ENCODE measurements at places on chromosomes 7 and 10.
A peak's percentile ranks its signal among the peaks of the same experiment; 100 is the strongest.

DNA sequence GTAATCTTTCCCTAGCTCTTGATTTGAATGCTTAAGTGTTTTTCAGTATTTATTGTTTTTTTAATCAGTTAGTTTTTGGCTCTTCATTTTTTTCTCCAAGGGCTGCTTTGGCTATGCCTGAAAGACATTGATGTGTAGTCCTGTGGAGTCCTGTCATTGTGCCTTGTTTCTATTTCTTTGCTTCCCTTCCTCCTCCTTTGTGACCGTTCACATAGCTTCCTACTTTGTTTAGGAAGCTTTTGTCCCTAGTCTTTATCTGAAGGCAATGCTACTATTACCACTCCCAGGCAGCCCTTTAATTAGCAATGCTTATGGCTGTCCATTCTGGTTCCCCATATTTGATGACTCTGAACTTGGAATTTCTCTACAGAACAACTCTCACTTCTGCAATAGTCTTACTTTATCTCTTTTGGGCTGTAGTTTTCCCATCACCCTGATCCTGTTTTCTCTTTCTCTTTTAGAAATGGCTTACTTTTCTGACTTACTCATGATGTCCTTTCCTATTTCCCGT, 39.9 kb downstream of the ADCYAP1R1 start:
- no peak for DNase-seq

DNA sequence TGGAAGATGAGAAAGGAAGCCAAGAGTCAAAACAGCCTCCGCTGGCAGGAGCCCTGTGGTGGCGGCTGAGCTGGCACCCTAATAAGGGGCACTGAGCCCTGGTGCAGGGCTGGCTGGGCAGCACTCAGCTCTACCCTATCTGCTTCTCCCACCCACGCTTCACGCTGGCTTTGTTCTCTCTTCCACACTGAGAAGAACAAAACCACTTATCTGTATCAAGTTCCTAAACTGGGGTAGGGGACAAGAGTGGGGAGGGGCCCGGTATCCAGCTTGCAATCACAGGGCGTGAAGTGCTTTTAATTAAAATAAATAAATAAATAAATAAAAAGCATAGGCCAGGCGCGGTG, 52.1 kb downstream of the FAM53B start:
- DNase-seq = peak; percentile 61

GRCh38 chr7:1176891-1177373, 16.9 kb upstream of the ZFAND2A start:
- peak; percentile 87 for DNase-seq

DNA sequence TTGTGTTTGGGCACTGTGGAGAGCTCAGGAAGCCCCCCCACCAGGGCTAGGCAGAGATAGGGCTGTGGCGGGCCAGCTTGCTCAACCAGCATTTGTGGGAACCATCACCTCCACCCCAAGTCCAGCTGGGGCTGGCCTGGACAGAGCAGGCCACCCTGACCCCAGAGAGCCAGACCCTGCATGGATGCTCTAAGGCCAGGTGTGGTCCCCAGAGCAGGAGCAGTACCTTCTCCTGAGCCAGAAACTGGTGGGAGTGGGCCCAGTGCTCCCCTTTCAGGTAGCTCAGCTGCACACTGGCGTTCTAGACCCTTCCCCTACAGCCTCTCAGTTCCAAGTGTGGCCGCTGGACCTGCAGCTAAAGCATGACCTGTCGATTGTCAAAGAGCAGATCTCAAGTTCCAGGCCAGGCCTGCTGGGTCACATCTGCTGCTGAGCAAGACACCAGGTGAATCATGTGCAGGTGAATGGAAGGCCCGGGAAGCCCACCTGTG, 57.2 kb downstream of the RASGEF1A start:
- no peak for DNase-seq

GRCh38 chr7:96833676-96834453, 124.2 kb upstream of the SEM1 start:
- DNase-seq = no peak

- no peak for DNase-seq
Observed at GRCh38 chr7:7425321-7425720, 110.4 kb downstream of the COL28A1 start.

DNA sequence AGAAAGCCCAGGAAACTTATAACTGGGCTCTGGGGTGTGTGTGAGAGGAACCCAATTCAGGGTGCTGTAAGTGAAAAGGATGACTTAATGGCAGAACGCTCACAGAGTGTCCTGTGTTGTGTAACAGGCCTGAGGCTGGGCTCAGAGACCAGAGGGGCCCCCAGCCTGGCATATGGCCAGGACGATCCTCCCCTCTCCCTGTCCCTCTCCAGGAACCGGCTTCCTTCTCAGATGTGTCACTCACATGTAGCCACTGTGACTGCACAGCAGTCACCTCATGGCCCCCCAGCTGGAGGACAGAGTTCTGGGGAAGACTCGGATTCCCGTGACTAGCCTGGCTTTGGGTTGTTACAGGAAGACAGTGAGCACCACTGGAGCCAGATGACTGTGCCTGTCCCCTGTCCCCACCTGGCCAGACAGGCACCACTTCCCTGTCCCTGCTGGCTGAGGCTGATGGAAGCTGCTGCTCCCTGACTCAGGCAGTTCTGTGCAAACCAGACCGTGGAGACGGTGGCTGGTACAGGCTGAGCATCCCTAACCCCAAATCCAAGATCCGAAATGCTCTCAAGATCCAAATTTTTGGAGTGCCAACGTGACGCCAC, 220.5 kb downstream of the MLLT10 start:
- DNase-seq = no peak

DNA sequence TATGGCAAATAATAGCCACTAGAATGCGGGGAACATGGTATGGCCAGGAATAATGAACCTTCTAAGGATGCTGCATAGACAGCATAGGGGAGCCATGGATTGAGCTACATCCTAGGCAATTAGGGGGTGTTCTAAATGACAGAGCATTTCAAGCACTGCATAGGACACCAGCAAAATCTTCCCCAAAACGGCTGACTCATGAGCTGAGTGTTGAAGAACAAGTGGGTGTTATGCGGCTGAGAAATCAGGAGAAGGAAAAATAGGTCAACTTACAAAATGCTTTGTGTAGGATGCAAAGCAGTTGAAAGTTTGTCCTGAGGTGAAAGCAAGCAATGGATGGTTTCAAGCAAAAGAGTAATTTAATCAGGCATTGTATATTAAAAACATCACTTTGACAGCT, 1023.5 kb upstream of the C7orf33 start:
- DNase-seq = no peak

DNA sequence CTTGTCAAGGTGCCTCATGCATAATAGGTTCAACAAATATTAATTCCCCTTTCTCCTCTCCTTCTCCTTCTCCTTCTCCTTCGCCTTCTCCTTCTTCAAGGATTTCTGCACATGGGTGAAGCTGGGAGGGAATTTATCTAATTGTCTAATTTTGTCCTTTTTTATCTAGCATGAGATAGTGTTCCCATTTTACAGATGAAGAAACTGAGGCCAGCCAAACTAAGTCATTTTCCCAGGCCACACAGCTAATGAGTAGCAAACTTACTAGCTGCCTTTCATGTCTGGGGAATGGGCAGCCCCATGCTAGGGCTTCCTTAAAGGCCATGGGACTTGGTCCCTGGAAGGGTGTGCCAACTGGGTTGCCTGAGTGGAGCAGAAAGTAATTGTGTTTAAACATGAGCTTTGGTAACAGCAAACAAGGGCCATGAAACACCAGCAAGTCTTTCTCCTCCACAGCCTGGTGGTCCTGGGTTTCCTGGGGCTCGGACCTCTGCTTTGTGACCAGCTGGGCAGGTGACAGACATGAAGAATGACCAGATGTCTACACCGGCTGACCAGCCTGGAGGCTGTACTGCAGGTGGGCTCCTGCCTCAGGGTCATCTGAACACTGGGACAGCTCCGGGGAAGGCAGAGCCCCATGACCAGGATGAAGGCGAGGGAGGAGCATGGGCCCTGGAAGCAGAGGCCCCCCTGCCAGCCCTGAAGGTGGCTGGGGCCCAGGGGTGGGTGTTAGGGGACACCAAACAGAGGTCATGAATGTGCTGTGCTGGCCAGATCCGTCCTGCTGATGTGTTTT, 138.0 kb downstream of the PTPN20 start:
- DNase-seq = peak; percentile 6

- peak; percentile 80 for DNase-seq
Observed at GRCh38 chr10:131726076-131726880, 174.5 kb upstream of the PPP2R2D start.

DNA sequence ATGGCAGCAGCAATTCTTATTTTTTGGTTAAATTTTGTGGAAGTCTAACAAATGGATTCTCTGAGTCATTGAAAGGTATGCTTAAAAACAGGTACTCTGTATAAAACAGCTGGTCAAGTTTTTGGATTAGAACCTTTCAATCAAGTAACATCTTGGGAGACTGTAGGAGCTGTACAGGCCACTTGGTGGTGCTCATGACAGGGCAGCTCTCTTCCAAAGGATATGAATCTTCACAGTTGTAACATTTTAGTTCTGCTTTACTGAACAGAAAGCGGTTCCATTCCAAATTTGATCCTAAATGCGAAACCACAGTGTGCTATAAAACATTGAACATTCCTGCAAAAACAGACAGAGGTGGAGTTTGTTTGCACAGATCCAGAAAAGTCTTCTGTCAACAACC, 44.5 kb upstream of the AGR3 start:
- peak; percentile 65 for DNase-seq

- no peak for DNase-seq
Observed at GRCh38 chr7:103613655-103614642, 167.9 kb upstream of the SLC26A5 start.

DNA sequence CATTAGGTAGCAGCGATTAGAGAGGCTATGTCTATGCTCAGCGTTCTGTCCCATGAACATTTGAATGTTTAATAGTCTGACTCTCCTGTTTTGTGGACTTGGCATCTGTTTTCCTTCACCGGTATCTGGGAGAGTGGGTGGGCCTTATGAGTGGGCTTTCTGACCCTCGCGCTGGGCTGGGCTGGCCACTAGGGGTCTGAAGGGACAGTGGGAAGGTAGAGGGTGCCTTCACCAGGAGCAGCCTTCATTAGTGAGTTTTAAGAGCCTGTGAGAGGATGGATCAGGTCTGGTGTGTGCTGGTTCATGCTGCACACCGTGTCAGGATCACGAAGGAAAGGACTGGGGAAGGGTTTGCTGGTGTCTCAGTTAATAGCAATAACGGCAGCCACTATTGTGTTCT, 33.4 kb downstream of the DCLRE1A start:
- no peak for DNase-seq

- DNase-seq = no peak
Observed at GRCh38 chr7:4025694-4026615, 656.1 kb upstream of the FOXK1 start.
